ENCODE measurements at places on chromosomes 1 and 21. TPM values are rescaled to one million over a fixed set of nuclear protein-coding genes. Genes with fewer than 3 reads are reported as not detected.

DNA sequence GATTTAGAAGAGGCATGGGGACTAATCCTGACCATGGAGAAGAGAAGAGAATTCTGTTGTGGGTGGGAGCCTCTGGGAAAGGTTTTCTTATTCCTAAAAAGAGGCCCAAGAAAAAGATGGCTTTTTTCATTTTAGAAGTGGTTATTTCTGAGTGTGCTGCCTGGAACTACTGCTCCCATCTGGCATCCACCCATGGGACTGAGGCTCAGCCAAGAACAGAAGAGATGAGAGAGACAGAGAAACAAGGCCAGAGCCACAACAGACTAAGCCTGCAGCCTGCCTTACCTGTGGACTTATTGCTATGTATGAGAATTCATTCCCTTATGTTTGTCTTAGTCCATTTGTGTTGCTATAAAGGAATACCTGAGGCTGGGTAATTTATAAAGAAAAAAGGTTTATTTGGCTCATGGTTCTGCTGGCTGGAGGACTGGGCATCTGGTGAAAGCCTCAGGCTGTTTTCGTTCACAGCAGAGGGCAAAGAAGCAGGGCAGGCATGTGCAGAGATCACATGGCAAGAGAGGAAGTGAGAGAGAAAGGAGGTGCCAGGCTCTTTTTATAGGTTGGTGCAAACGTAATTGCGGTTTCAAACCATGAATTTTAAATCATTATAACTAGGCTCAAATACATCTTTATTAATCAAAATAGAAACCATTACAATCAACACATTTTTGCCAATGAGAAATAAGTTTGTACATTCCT lies 57.5 kb upstream of the PRDM2 start:
- DNase-seq = no peak

DNA sequence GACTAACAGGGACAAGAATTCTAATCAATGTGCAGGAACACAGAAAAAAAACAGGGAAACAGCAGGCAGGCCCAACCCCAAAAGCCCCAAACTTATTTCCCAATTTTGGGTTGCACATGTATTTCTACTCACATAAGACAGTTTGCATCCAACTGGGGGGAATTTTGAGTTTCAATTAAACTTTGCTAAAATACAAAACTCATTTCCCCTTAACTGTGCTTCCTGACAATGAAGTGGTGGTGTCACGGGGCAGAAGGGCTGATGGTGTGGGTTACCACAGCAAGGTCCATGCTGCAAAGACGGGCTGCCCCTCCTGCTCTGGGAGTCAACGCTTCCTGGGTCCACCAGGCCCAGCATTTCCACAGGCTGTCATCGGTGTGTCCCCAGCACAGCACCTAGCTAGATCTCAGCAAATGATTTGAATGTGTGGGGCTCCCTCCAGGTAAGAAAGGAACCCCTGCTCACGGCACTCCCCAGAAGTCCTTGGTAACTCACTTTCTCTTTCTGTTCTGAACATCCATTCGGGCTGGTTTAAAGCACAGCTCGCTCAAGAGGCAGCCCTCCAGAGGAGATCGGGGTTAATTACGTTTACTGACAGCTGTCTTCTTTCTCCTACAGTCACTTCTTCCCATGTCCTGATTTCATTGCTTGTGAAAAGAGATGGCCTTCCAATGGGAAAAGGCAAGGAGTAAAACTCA lies 27.4 kb downstream of the HIVEP3 start:
- DNase-seq = peak; percentile 40

GRCh38 chr1:160652924-160653619 lies 6.2 kb upstream of the SLAMF1 start:
- DNase-seq = no peak

The UBE2J2 gene
- 23.6 TPM for total RNA-seq

GRCh38 chr1:228155596-228156514 lies 6.1 kb downstream of the GJC2 start:
- DNase-seq = no peak

GRCh38 chr1:171922999-171923398 lies 81.7 kb downstream of the DNM3 start:
- DNase-seq = no peak

DNA sequence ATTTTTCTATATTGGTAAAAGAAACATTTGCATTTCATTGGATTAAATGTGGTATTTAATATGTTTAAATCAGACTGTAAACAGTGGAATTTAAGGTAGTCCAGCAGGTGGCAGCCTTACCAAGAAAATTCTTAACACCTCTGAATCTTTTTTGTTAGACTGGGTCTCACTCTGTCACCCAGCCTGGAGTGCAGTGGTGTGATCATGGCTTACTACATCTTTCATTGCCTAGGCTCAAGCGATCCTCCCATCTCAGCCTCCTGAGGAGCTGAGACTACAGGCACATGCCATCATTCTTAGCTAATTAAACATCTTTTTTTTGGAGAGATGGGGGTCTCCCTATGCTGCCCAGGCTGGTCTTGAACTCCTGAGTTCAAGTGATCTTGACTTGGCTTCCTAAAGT lies 98.8 kb downstream of the RABGAP1L start:
- DNase-seq = peak; percentile 37

The LAX1 gene
- under 0.01 TPM for total RNA-seq

DNA sequence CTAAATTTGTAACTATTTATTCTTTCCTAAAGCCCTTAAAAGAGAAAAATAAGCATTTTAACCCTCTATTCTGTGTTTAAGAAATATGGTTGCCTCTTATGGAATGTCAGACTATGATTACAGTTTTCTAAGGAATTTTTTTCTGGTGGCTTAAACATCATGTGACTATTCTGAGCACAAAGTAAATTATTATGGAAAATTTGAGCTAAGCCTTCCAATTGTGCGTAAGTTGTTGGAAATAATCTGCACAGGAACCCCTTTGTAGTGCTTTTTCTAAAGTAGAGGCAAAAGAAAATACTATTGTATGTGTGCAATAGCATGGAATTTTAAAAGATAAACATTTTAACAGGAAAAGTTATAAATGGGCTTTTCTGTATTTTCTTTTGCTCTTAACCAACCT lies 254.8 kb downstream of the PBX1 start:
- DNase-seq = no peak

DNA sequence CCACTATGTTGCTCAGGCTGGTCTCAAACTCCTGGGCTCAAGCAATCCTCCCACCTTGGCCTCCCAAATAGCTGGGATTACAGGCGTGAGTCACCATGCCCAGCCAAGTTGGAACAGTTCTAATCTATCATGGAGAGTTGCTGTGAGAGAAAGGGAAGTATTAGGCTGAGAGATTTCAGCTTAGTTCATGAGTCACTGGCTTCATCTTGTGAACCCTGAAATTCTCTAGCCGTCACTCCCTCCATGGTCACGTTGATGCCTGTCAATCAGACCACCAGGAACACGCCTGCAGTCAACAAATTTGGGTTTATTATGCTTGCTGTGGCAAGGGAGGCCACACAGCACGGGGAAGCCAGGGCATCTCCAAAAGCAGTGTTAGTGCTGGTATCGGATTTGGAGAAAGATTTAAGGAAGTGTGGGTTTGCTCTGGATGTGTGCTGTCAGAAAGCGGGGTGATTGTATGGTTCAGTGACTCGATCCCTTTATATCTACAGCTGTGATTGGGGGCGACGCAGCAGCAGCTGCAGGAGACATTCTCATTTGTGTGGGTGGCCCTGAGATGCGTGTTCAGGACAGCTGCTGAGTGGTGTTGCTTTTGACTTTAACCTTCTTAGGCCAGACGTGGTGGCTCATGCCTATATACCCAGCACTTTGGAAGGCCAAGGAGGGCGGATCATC lies 18.7 kb downstream of the UQCRHL start:
- no peak for DNase-seq

- no peak for DNase-seq
Observed at GRCh38 chr1:224563666-224564065, 52.5 kb upstream of the CNIH3 start.

- no peak for DNase-seq
Observed at GRCh38 chr1:43885279-43885801, 48.3 kb upstream of the ARTN start.

- DNase-seq = no peak
Observed at GRCh38 chr1:63935553-63935952, 161.7 kb downstream of the ROR1 start.

The ATXN7L2 gene
- 5.9 TPM for total RNA-seq

DNA sequence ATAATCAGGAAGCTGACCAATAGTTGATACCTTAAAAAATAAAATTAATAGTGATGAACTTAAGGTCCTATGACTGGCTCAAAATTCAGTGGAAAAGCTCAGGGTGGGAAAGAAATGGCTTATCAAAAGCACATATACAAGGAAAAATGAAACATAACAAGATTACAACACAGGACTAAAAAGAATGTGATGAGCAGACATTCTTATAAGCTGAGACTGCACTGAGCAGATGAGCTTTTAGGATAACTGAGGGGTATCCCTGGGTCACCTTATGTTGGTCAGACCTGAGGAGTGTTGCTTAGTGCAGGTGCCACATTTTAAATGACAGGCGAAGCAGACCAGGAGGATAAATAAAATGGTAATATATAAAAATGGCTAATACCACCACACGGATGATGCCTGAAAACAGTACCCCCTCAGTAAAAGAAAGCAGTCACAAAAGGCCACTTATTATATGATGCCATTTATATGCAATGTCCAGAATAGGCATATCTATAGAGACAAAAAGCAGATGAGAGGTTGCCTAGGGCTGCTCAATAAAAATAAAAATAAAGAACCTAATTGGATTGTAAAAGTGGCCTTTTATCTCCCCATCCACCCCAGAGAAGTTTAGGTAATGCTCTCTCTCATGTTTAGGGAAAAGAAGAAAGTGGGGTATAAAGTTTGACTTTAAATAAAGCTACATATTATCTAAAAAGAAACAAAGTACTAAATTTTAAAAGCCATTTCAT lies 163.9 kb downstream of the SLC45A1 start:
- no peak for DNase-seq

DNA sequence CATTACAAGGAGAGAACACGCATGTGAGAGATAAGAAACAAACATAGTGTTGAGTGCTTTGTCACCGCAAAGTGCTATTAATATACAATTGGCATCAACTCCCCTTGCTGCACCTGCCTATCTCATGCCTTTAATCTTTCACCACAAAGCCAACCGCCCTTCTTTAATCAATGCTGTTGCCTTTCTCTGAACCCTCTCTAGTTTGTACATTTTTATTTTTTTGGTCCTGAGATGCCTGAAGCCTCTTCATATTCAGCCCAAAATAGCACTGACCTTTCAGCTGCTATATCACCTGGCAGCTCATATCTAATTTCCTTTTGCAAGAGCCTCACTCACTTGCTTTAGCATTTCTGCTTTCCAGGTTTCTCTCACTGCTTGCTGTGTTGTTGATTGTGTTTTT lies 504.7 kb downstream of the NUF2 start:
- DNase-seq = no peak

GRCh38 chr1:10734962-10735544 lies 61.4 kb downstream of the CASZ1 start:
- DNase-seq = no peak

GRCh38 chr1:33314416-33314815 lies 6.5 kb downstream of the A3GALT2 start:
- no peak for DNase-seq

GRCh38 chr21:26965040-26965906 lies 1.6 kb downstream of the ADAMTS5 start:
- DNase-seq = peak; percentile 27

The BTG2 gene
- total RNA-seq = 122 TPM

The CDK18 gene
- 28.7 TPM for total RNA-seq

DNA sequence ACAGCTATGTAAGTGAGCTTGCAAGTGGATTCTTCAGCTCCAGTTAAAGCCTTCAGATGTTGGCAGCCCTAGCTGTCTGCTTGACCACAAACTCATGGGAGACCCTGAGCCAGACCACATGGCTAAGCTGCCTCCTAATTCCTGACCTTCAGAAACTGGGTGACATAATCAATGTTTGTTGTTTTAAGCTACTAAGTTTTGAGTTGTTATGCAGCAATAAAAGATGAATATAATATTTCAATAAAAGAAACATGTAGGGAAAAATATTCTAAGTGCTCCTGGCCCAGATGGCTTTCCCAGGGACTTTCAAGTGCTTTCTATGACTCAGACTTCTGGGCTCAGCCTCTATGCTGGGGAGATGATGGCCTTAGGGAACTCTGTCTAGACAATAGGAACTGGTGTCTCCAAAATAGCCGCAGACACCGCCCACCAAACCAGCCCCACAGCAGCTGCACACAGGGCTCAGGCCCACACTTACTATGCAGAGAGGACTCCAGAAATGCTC lies 20.3 kb upstream of the AZIN2 start:
- DNase-seq = peak; percentile 65

GRCh38 chr21:37546299-37546908 lies 179.8 kb downstream of the DYRK1A start:
- no peak for DNase-seq

- DNase-seq = no peak
Observed at GRCh38 chr1:111127923-111128643, 11.8 kb downstream of the DRAM2 start.
